Stimulated activated CD8-positive, alpha-beta memory T cell treated with anti-CD3 and anti-CD28 coated beads, Interleukin-7, amount 100 ng/mL, for 1 hour (primary cell): ENCODE measurements at places on chromosomes 12 and 14.

DNA sequence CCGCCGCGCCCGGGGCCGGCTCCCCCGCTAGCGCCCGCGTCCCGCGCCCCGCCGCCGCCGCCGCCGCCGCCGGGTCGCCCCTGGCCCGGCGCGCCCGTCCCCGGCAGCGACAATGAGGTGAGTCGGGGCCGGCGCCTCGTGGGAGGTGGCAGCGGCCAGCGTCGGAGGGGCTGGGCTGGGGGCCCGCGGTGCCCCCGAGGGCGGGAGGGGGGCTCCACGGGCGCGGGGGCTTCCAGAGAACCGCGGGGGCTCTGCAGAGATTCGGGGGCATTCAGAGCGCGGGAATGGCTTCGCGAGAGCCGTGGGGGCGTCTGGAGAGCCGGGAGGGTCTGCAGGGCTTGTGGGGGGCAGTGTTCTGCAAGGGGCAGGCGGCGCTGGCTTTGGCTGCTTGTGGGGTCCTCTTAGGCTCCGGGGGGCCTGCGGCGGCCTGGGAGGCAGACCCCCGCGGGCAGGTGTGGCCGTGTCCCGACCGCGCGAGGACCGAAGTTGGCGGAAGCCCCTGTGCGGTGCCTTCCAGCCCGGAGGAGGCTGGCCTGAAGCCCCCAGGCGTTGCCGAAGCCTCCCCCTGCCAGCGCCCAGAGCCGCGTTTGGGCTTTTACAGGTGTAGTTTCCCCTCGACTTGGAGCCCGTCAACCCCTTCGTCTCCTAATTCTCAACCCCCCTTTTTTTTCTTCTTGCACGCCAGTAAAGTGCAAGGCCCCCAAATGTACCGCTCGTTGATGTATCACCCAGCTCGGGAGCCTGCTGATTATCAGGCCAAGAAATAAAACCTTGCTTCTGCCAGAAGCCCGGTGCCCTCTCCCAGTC lies 93.1 kb upstream of the EVL start:
- no peak for DNase-seq

- no peak for DNase-seq
Observed at GRCh38 chr12:5648692-5649359, 216.9 kb downstream of the NTF3 start.

DNA sequence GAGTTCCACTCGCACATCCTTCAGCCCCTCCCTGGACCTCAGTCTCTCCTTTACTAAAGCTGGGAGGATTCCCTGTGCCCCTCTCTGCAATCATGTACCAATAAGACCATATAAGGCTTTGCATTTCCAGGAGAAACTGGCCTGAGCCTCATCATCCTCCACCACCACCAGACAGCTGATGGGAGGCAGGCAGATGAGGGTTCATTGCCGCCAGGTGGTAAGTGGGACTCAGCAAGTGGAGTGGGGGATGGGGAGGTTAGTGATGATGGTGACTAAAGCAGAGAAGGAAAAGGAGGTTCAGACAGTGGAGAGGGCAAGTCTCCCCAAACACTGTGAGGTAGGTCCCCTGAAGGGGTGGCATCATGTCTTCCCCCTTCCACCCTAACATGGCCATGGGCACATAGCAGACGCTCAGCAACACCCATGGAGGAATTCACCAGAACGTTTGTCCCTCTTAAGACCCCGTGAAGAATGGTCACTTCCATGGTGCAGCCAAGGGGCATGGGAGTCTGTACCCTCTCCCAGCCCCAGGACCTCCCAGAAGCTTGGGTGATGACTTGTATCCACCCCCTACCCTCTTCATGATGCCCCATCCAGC lies 4.5 kb upstream of the TNFRSF1A start:
- no peak for DNase-seq

DNA sequence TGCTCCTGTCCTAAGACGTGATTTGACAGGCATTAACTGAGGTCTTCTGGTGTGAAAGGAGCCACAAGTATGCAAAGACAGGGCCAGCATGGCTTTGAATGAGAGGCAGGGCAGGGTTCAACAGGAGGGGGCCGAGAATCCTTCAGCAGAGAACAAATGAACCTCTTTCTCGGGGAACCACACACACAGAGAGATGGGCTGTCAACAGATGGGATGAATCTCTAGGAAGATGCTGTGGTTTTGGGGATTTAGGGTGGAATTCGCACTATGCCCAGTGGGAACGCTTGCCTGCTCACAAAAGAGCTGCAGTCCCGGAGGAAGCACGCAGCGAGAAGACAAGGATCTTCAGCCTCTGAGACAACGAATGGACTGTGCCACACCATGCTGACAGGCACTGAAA lies 513.4 kb downstream of the GLT1D1 start:
- no peak for DNase-seq

- DNase-seq, result no peak
Observed at GRCh38 chr14:68714991-68715924, 77.6 kb downstream of the ZFP36L1 start.

DNA sequence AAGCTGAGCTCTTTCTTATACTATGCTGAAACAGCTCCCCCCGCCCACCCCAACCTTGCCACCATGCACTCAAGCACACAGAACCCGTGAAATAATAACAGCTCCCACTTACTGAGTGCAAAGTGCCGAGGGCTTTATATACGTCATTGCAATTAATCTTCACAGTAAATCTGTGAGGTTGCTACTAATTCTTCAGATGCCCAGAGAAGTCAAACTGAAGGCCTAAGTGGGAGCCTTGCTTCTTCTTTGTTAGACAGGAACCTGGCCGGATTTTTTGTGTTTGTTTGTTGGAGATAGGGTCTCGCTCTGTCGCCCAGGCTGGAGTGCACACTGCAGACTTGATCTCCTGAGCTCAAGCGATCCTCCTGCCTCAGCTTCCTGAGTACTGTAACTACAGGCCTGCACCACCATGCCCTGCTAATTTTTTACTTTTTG lies 34.0 kb downstream of the VCPKMT start:
- DNase-seq, result no peak

DNA sequence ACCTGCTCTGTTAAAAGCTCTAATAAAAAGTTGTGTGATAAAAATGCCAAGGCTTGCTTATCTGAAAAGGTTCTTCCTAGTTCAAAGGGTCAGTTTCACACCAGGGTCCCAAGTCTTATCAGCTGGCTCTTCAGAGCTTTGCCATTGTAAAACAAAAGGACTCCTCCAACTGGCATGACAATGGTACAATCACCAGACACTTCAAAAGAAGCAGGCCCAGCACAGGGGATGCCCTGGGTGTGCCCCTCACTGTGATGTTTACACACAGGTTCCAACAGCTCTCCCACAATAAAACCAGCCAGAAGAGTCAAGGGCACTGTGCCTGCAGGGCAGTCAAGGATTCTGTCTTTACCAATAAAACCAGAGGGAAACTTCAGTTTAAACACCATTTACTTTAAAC lies 78.7 kb downstream of the PRICKLE1 start:
- no peak for DNase-seq
